ENCODE measurements at places on chromosomes 2 and 18. TPM values are rescaled to one million over a fixed set of nuclear protein-coding genes. Genes with fewer than 3 reads are reported as not detected.

GRCh38 chr18:79071037-79071436, 1.8 kb downstream of the ATP9B start:
- no peaks in the 10 kb centered on the region for H3K27me3 ChIP-seq
- no peak overlapping the region for H3K27ac ChIP-seq
- no peak overlapping the region for H3K4me3 ChIP-seq
- no peaks in the 10 kb centered on the region for H3K4me1 ChIP-seq
- DNase-seq = no peak

DNA sequence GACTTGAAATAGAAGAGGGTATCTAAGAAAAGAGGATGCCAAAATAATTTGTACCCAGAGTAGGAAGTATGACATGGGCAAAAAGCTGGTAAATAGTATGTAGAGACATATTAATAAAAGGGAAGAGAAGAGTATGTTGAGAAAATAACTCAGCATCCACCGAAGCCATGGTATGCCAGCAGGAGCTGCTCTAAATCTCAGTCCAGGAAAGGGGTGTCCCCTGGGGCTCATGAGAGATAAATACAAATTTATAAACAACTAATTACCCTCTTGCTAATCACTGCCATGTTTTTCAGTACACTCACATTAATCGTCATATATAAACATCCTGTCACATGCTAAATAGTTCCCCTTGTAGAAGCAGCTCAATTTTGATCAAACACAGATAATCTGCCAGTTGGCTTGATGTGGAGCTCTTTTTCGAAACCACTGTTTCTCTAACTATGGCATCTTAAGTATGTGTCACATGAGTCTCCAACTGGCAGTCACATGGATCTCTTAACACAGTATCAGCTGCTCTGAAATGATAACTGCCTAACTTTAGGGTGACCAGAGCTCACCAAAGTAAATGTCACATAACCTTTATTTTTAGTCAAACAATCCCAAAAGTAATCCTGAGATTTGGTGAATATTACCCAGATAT, 31.9 kb downstream of the EXOC6B start:
- H3K4me1 ChIP-seq = peaks cover 6% of the 10 kb centered on the region
- DNase-seq = peak; percentile 46
- H3K36me3 ChIP-seq = no peaks in the 10 kb centered on the region
- no peaks in the 10 kb centered on the region for H3K27me3 ChIP-seq

- no peak for DNase-seq
- no peaks in the 10 kb centered on the region for H3K36me3 ChIP-seq
- H3K4me1 ChIP-seq = no peaks in the 10 kb centered on the region
Observed at GRCh38 chr18:12048010-12048826, 45.4 kb upstream of the ANKRD62 start.

DNA sequence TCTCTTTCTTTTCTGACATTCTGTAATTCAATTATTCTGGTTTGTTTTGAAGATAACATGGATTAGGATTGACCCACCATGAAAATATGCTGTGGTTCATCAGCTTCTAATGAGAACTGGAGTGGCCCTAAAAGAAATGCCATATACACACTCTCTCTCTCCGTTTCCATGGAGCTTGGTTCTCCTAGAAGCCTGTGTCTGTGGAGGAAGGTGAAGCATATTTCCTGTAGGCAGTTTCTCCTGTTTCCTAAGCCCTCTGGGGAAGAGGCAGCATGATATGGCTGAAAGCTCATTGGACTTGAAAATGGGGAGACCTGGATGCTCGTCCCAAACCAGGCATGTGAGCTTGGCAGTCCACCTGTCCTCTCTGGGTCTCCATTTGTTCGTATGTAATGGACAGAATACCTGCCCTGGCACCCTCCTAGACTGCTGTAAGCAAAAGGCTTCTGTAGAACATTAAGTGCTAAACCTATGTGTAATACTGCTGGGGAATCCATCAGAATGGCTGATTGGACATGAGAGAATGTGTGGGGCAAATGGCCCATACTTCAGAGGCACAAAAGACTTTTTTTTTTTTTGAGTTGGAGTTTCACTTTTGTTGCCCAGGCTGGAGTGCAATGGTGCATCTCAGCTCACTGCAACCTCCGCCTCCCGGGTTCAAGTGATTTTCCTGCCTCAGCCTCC, 75.3 kb upstream of the PPP1CB start:
- no peak overlapping the region for H3K4me3 ChIP-seq
- no peak overlapping the region for H3K27ac ChIP-seq
- no peaks in the 10 kb centered on the region for H3K27me3 ChIP-seq
- DNase-seq = no peak
- no peaks in the 10 kb centered on the region for H3K4me1 ChIP-seq

GRCh38 chr18:59516356-59517155, 157.5 kb upstream of the LMAN1 start:
- H3K4me1 ChIP-seq = no peaks in the 10 kb centered on the region
- DNase-seq = no peak
- H3K4me3 ChIP-seq = no peak overlapping the region
- H3K36me3 ChIP-seq = no peaks in the 10 kb centered on the region

The CHRNG gene
- not detected for total RNA-seq

DNA sequence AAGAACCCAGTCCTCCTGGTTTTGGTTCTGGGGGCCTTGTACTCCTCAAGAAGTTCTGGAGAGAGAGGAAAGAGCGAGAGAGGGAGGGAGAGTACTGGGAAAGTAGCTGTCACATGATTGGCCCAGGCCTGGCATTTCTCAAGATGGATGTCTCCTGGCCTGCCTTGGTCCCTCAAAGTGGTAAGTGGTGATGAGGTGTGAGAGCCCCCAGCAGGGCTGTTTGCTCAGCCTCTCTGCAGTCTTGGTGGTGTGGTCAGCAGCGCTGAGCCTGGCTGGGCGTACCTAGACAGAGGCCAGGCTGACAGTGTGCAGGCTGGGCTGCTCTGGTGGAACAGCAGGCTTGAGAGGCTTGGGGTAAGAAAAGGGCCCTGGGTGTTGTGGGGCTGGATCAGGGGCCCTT, 2.5 kb downstream of the SPEG start:
- H3K27me3 ChIP-seq = no peaks in the 10 kb centered on the region
- H3K27ac ChIP-seq = no peak overlapping the region
- H3K36me3 ChIP-seq = no peaks in the 10 kb centered on the region
- no peaks in the 10 kb centered on the region for H3K4me1 ChIP-seq

DNA sequence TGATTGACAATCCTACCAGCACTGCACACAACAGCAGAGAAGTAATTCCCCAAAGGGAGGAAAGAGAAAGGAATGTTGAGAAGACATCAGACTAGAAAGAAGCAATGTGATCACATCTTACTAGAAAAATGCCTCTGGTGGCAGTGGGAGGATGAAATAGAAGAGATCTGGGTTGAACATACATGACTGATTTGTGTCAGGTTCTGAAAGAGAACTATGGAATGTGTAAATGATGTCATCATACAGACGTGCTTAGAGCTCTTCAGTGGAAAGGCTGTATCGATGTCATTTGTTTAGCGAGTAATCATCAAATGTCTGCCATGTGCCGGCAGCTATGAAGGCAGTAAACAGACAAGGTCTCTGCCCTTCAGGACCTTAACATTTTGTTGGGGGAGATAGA, 24.9 kb downstream of the GORASP2 start:
- H3K4me1 ChIP-seq = no peaks in the 10 kb centered on the region
- no peak overlapping the region for H3K4me3 ChIP-seq
- DNase-seq = no peak

The ANO7 gene
- 0.45 TPM for total RNA-seq

The TIGD1 gene
- total RNA-seq = 9.0 TPM

The C2orf80 gene
- not detected for total RNA-seq

GRCh38 chr2:143162123-143162837, 33.1 kb downstream of the ARHGAP15 start:
- DNase-seq = peak; percentile 62
- H3K27ac ChIP-seq = no peak overlapping the region
- no peak overlapping the region for H3K4me3 ChIP-seq
- H3K4me1 ChIP-seq = no peaks in the 10 kb centered on the region
- peaks cover 4% of the 10 kb centered on the region for H3K27me3 ChIP-seq

- H3K4me1 ChIP-seq = peaks cover 9% of the 10 kb centered on the region
- no peak overlapping the region for H3K27ac ChIP-seq
- no peak overlapping the region for H3K4me3 ChIP-seq
- H3K36me3 ChIP-seq = no peaks in the 10 kb centered on the region
- no peaks in the 10 kb centered on the region for H3K27me3 ChIP-seq
Observed at GRCh38 chr2:33673937-33674336, 74.8 kb upstream of the FAM98A start.

DNA sequence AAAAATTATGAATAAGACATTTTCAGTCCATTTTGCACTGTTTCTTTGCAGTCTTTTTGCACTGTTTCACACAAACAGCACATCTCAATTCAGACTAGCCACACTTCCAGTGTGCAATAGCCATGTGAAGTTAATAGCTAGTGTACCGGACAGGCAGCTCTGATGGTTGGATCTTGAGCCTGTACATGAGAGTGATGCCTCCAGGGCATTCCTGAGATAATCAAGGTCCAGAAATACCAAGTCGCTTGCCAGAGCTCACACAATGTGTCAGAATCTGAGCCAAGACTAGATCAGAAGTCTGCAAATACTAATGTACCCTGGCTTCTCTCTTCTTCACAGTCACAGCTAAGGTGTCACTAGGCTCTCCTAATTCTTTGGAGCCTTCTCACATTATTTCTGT, 180.2 kb downstream of the OSR1 start:
- no peak for DNase-seq
- no peak overlapping the region for H3K4me3 ChIP-seq
- H3K4me1 ChIP-seq = no peaks in the 10 kb centered on the region
- peaks cover 5% of the 10 kb centered on the region for H3K27me3 ChIP-seq
- no peaks in the 10 kb centered on the region for H3K36me3 ChIP-seq

- DNase-seq = no peak
- H3K4me1 ChIP-seq = peaks cover 5% of the 10 kb centered on the region
- no peaks in the 10 kb centered on the region for H3K36me3 ChIP-seq
- H3K27me3 ChIP-seq = no peaks in the 10 kb centered on the region
- H3K27ac ChIP-seq = no peak overlapping the region
- no peak overlapping the region for H3K4me3 ChIP-seq
Observed at GRCh38 chr2:86372133-86372532, 34.7 kb upstream of the REEP1 start.

- H3K4me1 ChIP-seq = no peaks in the 10 kb centered on the region
- no peaks in the 10 kb centered on the region for H3K36me3 ChIP-seq
- no peak for DNase-seq
- H3K4me3 ChIP-seq = no peak overlapping the region
Observed at GRCh38 chr2:163692611-163693482, 43.0 kb downstream of the FIGN start.

- peak; percentile 88 for DNase-seq
- peak overlapping the region; percentile 66 for H3K27ac ChIP-seq
- no peak overlapping the region for H3K4me3 ChIP-seq
- no peaks in the 10 kb centered on the region for H3K27me3 ChIP-seq
- peaks cover 51% of the 10 kb centered on the region for H3K4me1 ChIP-seq
Observed at GRCh38 chr2:151306621-151307020, 17.2 kb upstream of the NMI start.

DNA sequence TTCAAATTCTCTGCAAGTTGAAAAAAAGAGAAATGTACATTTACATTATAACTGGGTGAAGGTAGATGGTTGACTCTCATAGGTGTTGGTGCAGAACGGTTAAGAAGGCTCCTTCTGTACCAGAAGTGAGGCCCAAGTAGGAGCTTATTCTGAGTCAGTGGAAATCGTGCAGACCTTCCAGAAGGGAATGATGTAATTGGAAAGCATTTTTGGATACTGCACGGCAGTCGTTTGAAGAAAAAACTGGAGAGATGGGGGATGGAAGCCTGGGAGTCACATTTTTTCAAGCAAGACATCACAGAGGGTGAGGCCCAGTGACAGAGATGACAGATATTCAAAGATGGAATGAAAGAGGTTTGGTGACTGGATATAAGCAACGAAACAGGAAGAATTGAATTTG, 39.4 kb downstream of the HRH4 start:
- no peak overlapping the region for H3K4me3 ChIP-seq
- no peaks in the 10 kb centered on the region for H3K4me1 ChIP-seq
- no peaks in the 10 kb centered on the region for H3K27me3 ChIP-seq

The NABP1 gene
- 38.4 TPM for total RNA-seq

GRCh38 chr2:239688840-239689239, 288.0 kb upstream of the HDAC4 start:
- H3K27me3 ChIP-seq = peaks cover 47% of the 10 kb centered on the region
- H3K4me1 ChIP-seq = no peaks in the 10 kb centered on the region
- H3K4me3 ChIP-seq = no peak overlapping the region
- no peaks in the 10 kb centered on the region for H3K36me3 ChIP-seq
- H3K27ac ChIP-seq = no peak overlapping the region
- no peak for DNase-seq

The FBXO48 gene
- total RNA-seq = 2.0 TPM

- peak; percentile 43 for DNase-seq
- peaks cover 65% of the 10 kb centered on the region for H3K4me1 ChIP-seq
- no peaks in the 10 kb centered on the region for H3K27me3 ChIP-seq
- H3K36me3 ChIP-seq = peaks cover 3% of the 10 kb centered on the region
- peak overlapping the region; percentile 75 for H3K27ac ChIP-seq
- no peak overlapping the region for H3K4me3 ChIP-seq
Observed at GRCh38 chr2:219507581-219508443, 6.5 kb upstream of the ASIC4 start.

GRCh38 chr2:216298719-216299495, 73.4 kb downstream of the MARCHF4 start:
- H3K4me3 ChIP-seq = no peak overlapping the region
- no peaks in the 10 kb centered on the region for H3K36me3 ChIP-seq
- H3K27ac ChIP-seq = no peak overlapping the region

GRCh38 chr2:46411985-46412384, 67.4 kb upstream of the TMEM247 start:
- no peaks in the 10 kb centered on the region for H3K36me3 ChIP-seq
- no peak overlapping the region for H3K4me3 ChIP-seq
- no peaks in the 10 kb centered on the region for H3K4me1 ChIP-seq
- no peak for DNase-seq
- no peak overlapping the region for H3K27ac ChIP-seq

The ANKZF1 gene
- total RNA-seq = 30.6 TPM

- no peaks in the 10 kb centered on the region for H3K4me1 ChIP-seq
- H3K27ac ChIP-seq = no peak overlapping the region
- H3K27me3 ChIP-seq = no peaks in the 10 kb centered on the region
- no peak overlapping the region for H3K4me3 ChIP-seq
- no peak for DNase-seq
Observed at GRCh38 chr18:51082571-51083267, 52.7 kb downstream of the SMAD4 start.

DNA sequence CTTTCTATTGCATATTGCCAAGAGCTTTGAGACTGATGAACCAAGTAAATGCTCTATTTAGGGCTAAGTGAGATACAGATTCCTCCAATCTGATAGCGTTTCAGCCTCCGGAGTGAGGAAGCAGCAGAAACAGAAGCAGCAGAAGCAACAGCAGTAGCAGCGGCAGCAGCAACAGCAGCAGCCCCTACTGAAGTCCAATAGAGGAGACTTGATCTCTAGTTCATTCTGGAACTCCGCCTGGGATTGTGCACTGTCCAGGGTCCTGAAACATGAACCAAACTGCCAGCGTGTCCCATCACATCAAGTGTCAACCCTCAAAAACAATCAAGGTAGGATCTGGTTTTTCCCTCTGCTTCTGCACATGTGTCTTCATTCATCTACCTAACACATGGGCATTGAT, at the start of gene DPP10:
Gene DPP10 (plus strand): TSS at position 132 of the 400 bp plus-strand sequence.
- H3K36me3 ChIP-seq = no peaks in the 10 kb centered on the region
- H3K4me3 ChIP-seq = no peak within 1 kb of the TSS
- no peak within 1 kb of the TSS for H3K27ac ChIP-seq
- no peaks in the 10 kb centered on the region for H3K27me3 ChIP-seq
- DNase-seq = peak; percentile 27
- H3K4me1 ChIP-seq = no peaks in the 10 kb centered on the region

GRCh38 chr2:13919981-13920382, 712.5 kb upstream of the LRATD1 start:
- H3K4me1 ChIP-seq = no peaks in the 10 kb centered on the region
- H3K27me3 ChIP-seq = no peaks in the 10 kb centered on the region
- H3K36me3 ChIP-seq = no peaks in the 10 kb centered on the region
- no peak overlapping the region for H3K4me3 ChIP-seq
